ENCODE measurements at places on chromosomes 3 and 15.

DNA sequence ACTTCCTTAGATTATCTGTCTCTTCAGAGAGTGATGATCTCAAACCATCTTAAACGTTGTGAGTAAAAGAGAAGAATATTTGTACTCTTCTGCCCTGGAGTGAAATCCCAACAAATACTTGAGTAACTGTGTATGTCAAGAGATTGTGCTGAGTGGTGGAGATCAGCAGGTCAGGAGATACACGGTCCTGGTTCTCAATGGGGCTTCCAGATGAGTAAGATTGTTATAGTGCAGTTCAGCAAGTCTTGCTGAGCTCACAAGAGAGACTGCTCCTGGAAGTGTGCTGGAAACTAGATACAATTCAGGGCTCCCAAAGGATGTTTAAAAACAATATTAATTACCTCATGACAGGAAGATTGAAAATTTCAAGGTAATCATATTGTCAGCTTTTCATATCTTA lies 184.3 kb downstream of the AKAP13 start:
- DNase-seq, result no peak
- no peaks in the 10 kb centered on the region for H3K4me1 ChIP-seq
- H3K4me3 ChIP-seq, result no peak overlapping the region
- no peak overlapping the region for H3K27ac ChIP-seq
- H3K36me3 ChIP-seq, result no peaks in the 10 kb centered on the region

GRCh38 chr15:54149115-54149531 lies 170.9 kb downstream of the UNC13C start:
- peak; percentile 11 for DNase-seq
- H3K27ac ChIP-seq, result no peak overlapping the region
- H3K27me3 ChIP-seq, result no peaks in the 10 kb centered on the region
- H3K4me3 ChIP-seq, result no peak overlapping the region
- peaks cover 7% of the 10 kb centered on the region for H3K4me1 ChIP-seq

- DNase-seq, result peak; percentile 93
- H3K27ac ChIP-seq, result peak overlapping the region; percentile 49
- no peaks in the 10 kb centered on the region for H3K27me3 ChIP-seq
- no peaks in the 10 kb centered on the region for H3K36me3 ChIP-seq
- H3K4me1 ChIP-seq, result peaks cover 11% of the 10 kb centered on the region
- no peak overlapping the region for H3K4me3 ChIP-seq
Observed at GRCh38 chr3:171986176-171986575, 53.2 kb upstream of the FNDC3B start.

- no peak overlapping the region for H3K4me3 ChIP-seq
- H3K27ac ChIP-seq, result no peak overlapping the region
- peaks cover 9% of the 10 kb centered on the region for H3K27me3 ChIP-seq
- no peaks in the 10 kb centered on the region for H3K36me3 ChIP-seq
Observed at GRCh38 chr3:123330441-123330991, 118.4 kb downstream of the ADCY5 start.

- no peaks in the 10 kb centered on the region for H3K27me3 ChIP-seq
- no peak overlapping the region for H3K4me3 ChIP-seq
- DNase-seq, result no peak
- H3K4me1 ChIP-seq, result no peaks in the 10 kb centered on the region
- no peaks in the 10 kb centered on the region for H3K36me3 ChIP-seq
Observed at GRCh38 chr15:39748276-39748675, 34.4 kb downstream of the FSIP1 start.

DNA sequence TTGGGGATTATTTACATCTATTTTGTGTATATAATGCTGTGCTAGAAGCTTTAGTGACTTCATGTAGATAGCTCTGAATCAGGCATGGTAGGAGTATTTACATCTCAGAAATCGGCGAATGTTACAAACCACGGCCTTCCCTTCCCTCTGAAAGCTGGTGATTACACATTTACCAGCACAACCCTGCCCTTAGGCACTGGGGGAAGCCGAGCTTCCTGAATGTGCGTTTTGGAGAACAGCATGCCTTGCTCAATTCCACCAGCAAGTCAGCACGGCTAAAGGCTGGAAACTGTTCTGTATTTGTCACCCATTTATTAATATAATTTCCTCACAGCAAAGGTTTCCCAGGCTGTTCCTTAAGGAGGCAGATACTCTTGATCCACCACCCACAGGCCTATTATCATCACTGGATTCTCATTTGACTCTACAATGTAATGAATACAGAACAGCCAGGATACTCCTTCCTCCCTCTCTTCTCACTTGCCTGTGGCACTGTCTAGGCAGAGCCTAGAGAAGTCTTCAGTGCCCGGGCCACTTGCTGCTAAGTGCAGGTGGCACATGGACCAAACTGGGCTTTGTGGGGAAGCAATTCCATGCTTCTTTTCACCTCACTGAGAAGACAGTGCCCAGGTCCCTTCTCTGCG lies 55.2 kb upstream of the CACNA2D3 start:
- H3K27me3 ChIP-seq, result no peaks in the 10 kb centered on the region
- H3K4me1 ChIP-seq, result no peaks in the 10 kb centered on the region
- DNase-seq, result no peak
- no peak overlapping the region for H3K27ac ChIP-seq

GRCh38 chr3:86578071-86578470 lies 412.9 kb downstream of the VGLL3 start:
- H3K27me3 ChIP-seq, result no peaks in the 10 kb centered on the region
- H3K4me1 ChIP-seq, result no peaks in the 10 kb centered on the region
- no peak overlapping the region for H3K27ac ChIP-seq
- no peaks in the 10 kb centered on the region for H3K36me3 ChIP-seq

- H3K27me3 ChIP-seq, result no peaks in the 10 kb centered on the region
- no peak overlapping the region for H3K27ac ChIP-seq
- no peaks in the 10 kb centered on the region for H3K36me3 ChIP-seq
- no peak overlapping the region for H3K4me3 ChIP-seq
- no peak for DNase-seq
Observed at GRCh38 chr3:44066806-44067205, 174.9 kb upstream of the TOPAZ1 start.

GRCh38 chr3:155086051-155086450 lies 5.9 kb downstream of the MME start:
- peaks cover 3% of the 10 kb centered on the region for H3K27me3 ChIP-seq
- no peak overlapping the region for H3K27ac ChIP-seq
- no peak for DNase-seq
- no peaks in the 10 kb centered on the region for H3K4me1 ChIP-seq

DNA sequence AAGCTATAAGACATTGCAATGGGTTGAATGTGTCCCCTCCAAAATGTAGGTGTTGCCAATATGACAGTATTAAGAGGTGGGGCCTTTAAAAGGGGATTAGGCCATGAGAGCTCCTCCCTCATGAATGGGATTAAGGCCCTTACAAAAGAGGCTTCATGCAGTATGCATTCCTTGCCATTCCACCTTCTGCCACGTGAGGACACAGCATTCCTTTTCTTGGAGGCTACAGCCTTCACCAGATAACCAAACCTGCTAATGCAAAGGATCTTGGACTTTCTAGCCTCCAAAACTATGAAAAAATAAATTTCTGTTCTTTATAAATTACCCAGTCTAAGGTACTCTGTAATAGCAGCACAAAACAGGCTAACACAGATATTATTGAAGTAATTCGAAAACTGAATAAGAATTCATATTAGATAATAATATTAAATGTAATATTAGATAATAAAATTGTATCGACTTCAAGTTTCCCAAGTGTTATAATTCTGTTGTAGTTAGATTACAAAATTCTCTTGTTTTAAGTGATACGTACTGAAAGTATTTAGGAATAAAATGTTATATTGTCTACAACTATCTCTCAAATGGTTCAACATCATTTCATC lies 29.4 kb upstream of the ATP8B4 start:
- H3K36me3 ChIP-seq, result no peaks in the 10 kb centered on the region
- DNase-seq, result no peak
- peaks cover 21% of the 10 kb centered on the region for H3K4me1 ChIP-seq
- no peak overlapping the region for H3K4me3 ChIP-seq

GRCh38 chr3:148833223-148833622 lies 5.6 kb downstream of the CPB1 start:
- H3K4me3 ChIP-seq, result no peak overlapping the region
- no peak for DNase-seq

GRCh38 chr15:97759363-97759762 lies 201.1 kb upstream of the ARRDC4 start:
- H3K4me1 ChIP-seq, result no peaks in the 10 kb centered on the region
- no peak overlapping the region for H3K4me3 ChIP-seq
- H3K27ac ChIP-seq, result no peak overlapping the region

DNA sequence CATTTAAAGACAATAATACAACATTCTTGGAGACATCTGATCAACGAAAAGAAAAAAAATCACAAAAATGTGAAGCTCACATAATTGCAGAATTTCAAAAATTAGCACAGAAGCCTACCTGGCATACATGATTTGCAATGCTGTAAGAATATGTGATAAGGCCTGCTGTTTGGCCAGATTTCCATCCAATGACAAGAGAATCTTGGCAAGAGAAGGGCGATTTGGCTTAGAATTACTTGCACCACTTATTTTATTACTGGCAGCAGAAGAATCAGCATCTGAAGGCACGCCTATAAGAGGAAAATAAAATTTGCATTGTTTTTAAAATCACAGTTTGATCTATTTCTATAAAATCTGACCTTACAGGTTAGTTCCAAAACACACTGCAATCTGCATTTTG lies 70.3 kb upstream of the OCA2 start:
- no peaks in the 10 kb centered on the region for H3K27me3 ChIP-seq
- H3K36me3 ChIP-seq, result peaks cover 25% of the 10 kb centered on the region
- no peak for DNase-seq
- H3K27ac ChIP-seq, result no peak overlapping the region

GRCh38 chr15:60831540-60831939 lies 352.6 kb upstream of the ICE2 start:
- no peaks in the 10 kb centered on the region for H3K4me1 ChIP-seq
- H3K4me3 ChIP-seq, result no peak overlapping the region
- H3K36me3 ChIP-seq, result no peaks in the 10 kb centered on the region
- no peaks in the 10 kb centered on the region for H3K27me3 ChIP-seq
- no peak overlapping the region for H3K27ac ChIP-seq

DNA sequence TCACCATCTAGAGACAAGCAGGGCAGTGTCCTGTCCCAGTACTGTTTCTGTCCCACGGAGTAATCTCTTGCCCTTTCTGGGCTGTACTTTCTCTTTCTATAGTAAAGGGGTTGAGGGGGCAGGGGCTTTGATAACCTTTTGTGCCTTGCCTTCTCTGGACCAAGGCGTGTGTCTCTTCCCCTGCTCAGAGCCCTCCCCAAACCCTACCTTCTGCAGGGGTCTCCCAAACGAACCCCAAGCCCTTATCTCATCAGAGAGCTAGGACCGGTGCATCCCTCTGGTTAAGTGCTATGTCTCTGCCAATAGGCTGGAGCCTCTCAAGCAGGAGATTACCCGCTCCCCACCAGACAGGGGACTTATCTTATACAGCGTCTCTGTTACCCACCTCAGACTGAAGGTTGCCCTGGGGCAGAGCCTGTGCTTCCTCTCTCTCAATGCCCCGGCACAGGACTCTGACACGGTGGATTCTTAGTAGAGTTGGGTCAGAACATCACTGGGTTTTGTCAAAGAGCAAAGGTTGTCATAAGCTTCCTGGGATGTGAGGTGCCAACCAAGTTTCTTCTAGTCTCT lies 2.9 kb downstream of the PLEKHO2 start:
- H3K27ac ChIP-seq, result peak overlapping the region; percentile 14
- no peaks in the 10 kb centered on the region for H3K27me3 ChIP-seq
- peak; percentile 50 for DNase-seq
- peaks cover 10% of the 10 kb centered on the region for H3K36me3 ChIP-seq
- H3K4me1 ChIP-seq, result peaks cover 71% of the 10 kb centered on the region

GRCh38 chr15:43483297-43484128 lies 9.4 kb downstream of the TP53BP1 start:
- H3K27ac ChIP-seq, result no peak overlapping the region
- H3K27me3 ChIP-seq, result no peaks in the 10 kb centered on the region

DNA sequence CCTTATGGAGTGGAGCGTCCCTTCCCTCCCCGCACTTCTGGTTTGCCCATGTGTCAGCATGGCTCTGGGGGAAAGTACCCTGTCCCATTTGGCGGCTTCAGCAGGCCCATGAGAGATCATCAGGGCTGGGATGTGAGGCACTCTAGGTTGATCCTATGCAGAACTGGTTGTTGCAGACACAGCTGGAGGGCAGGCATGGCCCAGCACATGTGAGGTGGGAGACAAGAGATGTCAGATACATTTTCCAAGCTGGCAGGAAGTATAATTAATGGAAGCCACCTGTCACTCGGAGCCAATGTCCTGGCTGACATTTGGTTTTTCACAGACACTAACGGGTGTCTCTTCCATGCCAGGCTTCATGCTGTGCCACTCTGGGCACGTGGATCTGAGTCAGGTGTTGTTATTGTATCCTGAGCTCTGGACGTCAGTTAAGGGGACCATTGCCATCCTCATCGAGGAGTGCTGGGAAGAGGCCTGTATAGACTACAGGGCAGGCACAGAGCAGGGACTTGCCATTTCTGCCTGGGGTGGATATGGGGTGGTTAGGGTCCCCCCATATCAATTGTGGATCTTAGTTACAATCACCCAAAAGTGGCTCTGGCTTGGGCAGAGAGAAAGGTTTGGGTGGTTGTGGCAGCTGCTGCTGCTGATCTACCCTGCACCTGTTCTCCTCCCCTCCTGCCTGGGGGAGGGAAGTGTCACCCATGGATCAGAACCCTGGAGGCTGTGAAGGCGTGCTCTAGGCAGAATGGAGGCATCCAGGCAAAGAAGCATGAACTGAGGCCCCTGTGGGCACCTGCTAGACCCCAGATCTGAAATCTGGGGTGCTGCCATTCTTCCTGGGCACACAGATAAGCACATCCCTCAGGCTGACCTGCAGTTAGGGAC lies 140.7 kb downstream of the FBLN2 start:
- no peaks in the 10 kb centered on the region for H3K27me3 ChIP-seq
- no peak overlapping the region for H3K27ac ChIP-seq
- H3K4me3 ChIP-seq, result no peak overlapping the region
- DNase-seq, result no peak
